ENCODE measurements at places on chromosomes 5 and 9.

GRCh38 chr5:38473008-38473407 is 83.4 kb downstream of the LIFR start:
- no peak for DNase-seq

GRCh38 chr5:171537070-171537849 is 117.8 kb downstream of the FGF18 start:
- DNase-seq, result no peak

GRCh38 chr5:89418407-89419085 is 535.6 kb upstream of the MEF2C start:
- DNase-seq, result no peak

GRCh38 chr5:111587728-111588127 is 75.4 kb upstream of the STARD4 start:
- DNase-seq, result no peak

DNA sequence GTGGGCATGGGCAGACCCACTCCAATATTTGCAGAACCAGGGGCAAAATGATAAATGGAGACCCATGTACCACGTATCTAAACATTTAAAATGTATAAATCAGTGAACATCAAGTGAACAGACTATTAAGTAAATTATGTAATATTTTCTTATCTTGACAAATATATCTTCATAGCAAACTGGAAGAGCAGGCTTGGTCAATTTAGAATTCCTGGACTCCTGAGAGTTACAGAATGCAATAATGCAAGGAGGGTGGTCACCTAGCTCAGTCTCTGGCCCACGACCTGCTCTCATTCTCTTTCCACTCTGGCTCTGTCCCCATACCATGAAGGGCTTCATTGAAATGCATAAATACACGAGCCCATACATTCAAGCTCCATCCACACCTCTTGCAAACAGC is 398.0 kb downstream of the ENC1 start:
- no peak for DNase-seq

DNA sequence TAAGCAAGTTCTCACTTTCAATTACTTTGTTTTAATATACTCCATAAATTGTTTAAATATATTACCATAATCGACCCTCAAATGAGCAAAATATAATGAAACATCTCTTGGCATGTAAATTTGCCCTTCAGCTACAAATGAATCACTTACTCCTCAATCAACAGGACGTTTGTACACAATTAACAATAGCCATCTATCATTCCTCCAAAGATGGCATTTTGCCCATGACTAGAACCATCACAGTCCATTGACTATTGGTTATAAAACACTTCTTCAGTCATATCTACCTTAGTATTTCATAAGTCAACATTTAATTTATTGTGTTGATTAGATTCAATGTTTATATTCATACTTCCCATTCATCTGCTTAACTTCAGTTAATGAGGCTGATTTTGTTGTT is 127.2 kb downstream of the CTNND2 start:
- DNase-seq, result no peak

GRCh38 chr9:2439957-2440356 is 181.6 kb upstream of the VLDLR start:
- no peak for DNase-seq

GRCh38 chr5:55600497-55601203 is 65.9 kb upstream of the PLPP1 start:
- no peak for DNase-seq

All from activated CD4-positive, alpha-beta T cell treated with anti-CD3 and anti-CD28 coated beads, Interleukin-2, Interleukin-4, amounts not matched to agents 100 ng/mL and 50 ng/mL, durations not matched to agents 16 hours and 8 hours (primary cell).